ENCODE measurements at places on chromosomes 1 and 21.

- H3K4me3 ChIP-seq, result no peak overlapping the region
- H3K27me3 ChIP-seq, result no peaks in the 10 kb centered on the region
- no peaks in the 10 kb centered on the region for H3K4me1 ChIP-seq
These were observed 1.4 kb upstream of the HEYL start for GRCh38 chr1:39640861-39641260.

- no peaks in the 10 kb centered on the region for H3K36me3 ChIP-seq
- H3K27me3 ChIP-seq, result no peaks in the 10 kb centered on the region
- H3K4me1 ChIP-seq, result peaks cover 6% of the 10 kb centered on the region
- H3K4me3 ChIP-seq, result peak overlapping the region; percentile 100
These were observed 623 bp downstream of the RPL22 start for GRCh38 chr1:6198646-6199297.

DNA sequence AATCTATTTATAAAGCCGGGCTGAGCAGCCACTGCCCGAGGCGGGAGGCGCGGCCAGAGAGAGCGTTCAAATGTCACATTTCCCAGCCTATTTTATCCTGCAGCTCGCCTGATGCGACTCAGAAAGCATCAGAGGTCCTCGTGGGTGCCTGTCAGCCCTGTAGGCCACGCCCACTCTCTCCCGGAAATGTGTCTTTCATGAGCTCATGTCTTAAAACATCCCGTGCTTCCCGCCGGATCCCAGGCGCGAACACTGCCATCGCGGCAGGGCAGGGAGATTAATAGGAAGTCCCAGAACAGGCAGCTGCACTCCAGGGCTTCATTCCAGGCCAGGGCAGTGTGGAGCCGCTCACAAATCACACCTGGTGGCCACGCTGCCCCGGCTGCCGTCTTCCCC, 117.5 kb downstream of the PRDM16 start:
- H3K27me3 ChIP-seq, result no peaks in the 10 kb centered on the region
- no peak overlapping the region for H3K27ac ChIP-seq
- H3K4me3 ChIP-seq, result no peak overlapping the region
- H3K36me3 ChIP-seq, result no peaks in the 10 kb centered on the region
- no peaks in the 10 kb centered on the region for H3K4me1 ChIP-seq

DNA sequence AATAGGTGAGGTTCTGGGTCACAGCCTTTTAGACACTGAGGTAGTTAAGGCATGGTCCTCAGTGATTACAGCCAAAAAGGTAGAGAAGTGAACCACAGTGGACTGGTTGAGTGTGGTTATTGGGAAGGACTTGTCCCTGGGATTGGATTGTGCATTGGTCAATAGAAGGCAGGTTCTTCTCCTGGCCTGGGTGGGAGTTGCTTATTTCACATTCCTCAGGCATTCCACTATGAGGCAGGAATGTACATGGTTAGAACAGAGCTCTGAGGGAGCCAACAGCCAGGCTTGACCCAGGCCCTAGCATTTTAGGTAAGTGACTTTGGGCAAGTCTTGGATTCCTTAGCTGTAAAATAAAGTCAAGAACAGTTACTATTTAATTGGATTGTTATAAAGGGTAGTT, 97.9 kb upstream of the MARK1 start:
- H3K4me3 ChIP-seq, result no peak overlapping the region
- no peaks in the 10 kb centered on the region for H3K27me3 ChIP-seq
- no peak overlapping the region for H3K27ac ChIP-seq
- DNase-seq, result no peak

DNA sequence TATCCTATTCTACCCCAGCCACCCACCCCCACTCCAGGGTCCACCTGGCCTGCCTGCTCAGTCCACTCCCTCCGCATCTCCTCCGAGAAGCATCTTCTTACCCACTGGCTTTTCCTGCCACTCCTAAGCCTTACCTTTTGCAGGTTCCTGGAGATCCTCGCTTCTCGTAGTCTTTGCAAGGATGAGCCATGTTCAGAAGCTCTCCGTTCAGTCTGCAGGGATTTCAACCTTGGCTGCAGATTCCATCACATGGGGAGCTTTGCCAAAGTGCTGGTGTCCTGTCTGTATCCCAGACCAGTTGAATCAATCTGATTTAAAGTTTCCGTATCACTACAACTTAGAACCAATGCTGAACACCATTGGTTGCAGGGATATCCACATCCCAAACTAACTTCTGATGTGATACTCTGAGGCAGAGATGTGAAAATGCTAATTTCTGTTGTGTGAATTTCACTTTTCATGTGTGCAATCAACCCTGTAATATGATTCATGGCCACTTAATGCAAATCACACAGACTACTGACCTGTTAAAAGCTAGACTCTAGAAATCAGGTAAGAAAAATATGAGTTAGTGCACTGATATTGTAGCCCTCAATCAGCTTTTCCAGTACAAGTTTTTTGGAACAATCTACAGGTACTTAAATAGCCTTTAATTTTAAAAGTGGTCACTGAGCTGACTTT, 61.9 kb downstream of the CAPN2 start:
- H3K36me3 ChIP-seq, result peaks cover 29% of the 10 kb centered on the region
- H3K27me3 ChIP-seq, result no peaks in the 10 kb centered on the region
- peak; percentile 14 for DNase-seq

- no peak for DNase-seq
- peaks cover 22% of the 10 kb centered on the region for H3K27me3 ChIP-seq
- H3K27ac ChIP-seq, result no peak overlapping the region
- H3K4me3 ChIP-seq, result no peak overlapping the region
These were observed 5.0 kb downstream of the RAP1GAP start for GRCh38 chr1:21663951-21664805.

GRCh38 chr21:33241846-33242245, 12.1 kb downstream of the IFNAR2 start:
- peaks cover 4% of the 10 kb centered on the region for H3K36me3 ChIP-seq
- no peak overlapping the region for H3K27ac ChIP-seq
- no peaks in the 10 kb centered on the region for H3K4me1 ChIP-seq
- no peak for DNase-seq

- H3K4me3 ChIP-seq, result no peak overlapping the region
- H3K4me1 ChIP-seq, result peaks cover 10% of the 10 kb centered on the region
- no peak overlapping the region for H3K27ac ChIP-seq
- no peaks in the 10 kb centered on the region for H3K36me3 ChIP-seq
- no peak for DNase-seq
These were observed 138.0 kb upstream of the ARHGEF16 start for GRCh38 chr1:3316340-3316943.

DNA sequence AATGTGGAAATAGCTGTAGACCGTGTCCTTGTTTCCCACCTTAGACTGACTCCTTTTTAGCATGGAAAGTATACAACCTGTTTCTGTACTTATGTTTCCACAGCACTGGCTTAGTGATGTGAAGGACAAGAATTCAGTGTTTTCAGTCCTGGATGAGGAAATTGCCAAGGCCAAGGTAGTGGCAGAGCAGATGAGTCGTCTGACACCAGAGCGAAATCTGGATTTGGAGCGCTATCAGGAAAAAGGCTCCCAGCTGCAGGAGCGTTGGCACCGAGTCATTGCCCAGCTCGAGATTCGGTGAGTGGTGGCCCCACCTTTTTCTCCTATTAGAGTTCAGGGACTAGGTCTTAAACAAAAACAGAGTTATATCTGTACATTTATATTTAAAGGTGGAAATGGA, 112.6 kb downstream of the MACF1 start:
- no peak overlapping the region for H3K4me3 ChIP-seq

DNA sequence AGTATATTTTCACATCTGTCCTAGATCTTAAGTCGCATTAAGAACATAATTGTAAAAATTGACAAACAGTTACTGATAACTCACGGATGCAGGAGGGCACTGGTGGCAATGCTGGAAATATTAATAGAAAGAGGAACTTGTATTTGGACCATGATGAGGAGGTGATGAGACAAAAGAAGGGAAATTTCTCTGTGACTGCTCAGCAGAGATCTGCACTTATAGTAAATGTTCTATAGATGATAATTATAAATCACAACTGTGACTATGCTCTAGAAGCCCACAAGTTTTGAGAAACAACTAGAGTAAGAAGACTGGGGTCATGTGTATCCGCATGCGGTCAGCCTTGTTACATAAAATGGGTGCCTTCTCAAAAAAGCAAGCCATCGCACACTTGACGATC, 8.7 kb upstream of the DUSP12 start:
- H3K4me3 ChIP-seq, result no peak overlapping the region
- no peaks in the 10 kb centered on the region for H3K4me1 ChIP-seq
- H3K27ac ChIP-seq, result no peak overlapping the region
- no peaks in the 10 kb centered on the region for H3K27me3 ChIP-seq

GRCh38 chr1:65213271-65214023, 65.4 kb downstream of the AK4 start:
- H3K4me3 ChIP-seq, result no peak overlapping the region
- H3K27me3 ChIP-seq, result no peaks in the 10 kb centered on the region
- DNase-seq, result no peak
- no peaks in the 10 kb centered on the region for H3K36me3 ChIP-seq
- no peak overlapping the region for H3K27ac ChIP-seq
